T-helper 17 cell (primary cell): ENCODE measurements at places on chromosomes 3 and 15.

- DNase-seq = no peak
Observed at GRCh38 chr3:41682996-41683395, 278.9 kb downstream of the ULK4 start.

- no peak for DNase-seq
Observed at GRCh38 chr3:127356381-127356780, 68.5 kb upstream of the PRR20G start.

- no peak for DNase-seq
Observed at GRCh38 chr3:16907243-16907642, 22.5 kb downstream of the PLCL2 start.

DNA sequence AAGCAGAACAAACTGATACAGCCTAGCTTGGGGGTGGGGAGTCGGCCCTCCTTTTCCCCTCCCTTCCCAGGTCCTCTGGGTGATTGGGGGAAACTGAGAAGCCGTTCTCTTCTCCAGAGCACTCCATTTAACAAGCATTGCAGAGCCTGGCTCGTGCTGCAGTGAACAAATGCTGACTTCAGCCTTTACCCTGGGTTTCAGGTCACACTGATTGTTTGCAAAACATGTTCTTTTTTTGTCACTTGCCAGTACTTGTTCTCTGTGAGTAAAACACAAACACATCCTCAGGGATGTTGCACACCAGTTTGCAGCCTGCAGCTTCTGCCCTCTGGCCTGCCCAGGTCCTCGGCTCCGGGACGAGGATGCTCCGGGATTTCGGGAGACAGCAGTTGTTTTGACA is 132.8 kb downstream of the PGPEP1L start:
- no peak for DNase-seq

DNA sequence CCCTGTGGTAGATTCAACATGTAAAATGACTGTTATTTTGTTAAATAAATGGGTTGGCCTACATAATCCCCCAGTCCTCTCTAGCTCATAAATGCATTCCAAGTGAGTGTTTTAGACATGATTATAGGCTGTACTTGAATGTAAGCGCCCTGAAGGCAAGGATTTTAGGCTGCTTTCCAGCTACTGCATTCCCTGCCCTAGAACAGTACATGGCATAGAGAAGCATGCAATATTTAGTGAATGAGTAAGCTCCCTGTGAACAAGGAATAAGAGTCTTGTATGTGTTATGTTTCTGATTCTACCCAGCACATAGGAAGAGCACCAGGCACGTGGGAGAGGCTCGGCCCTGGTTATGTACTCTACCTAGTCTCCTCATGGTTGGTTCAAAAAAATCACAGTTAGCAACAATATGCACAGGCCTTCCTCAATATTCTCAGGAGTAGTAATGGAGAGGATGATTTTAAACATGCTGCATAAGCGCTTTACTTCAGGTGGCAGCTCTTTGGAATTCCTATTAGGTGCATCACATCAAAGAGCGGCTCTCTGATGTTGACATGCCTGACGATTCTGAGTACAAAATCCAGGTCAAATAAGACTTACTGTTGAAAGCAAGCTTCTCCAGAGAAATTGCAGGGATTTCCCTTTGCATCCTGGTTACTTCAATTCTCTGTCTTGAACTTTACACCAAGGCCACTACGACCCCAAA is 456.6 kb downstream of the MAGI1 start:
- no peak for DNase-seq

DNA sequence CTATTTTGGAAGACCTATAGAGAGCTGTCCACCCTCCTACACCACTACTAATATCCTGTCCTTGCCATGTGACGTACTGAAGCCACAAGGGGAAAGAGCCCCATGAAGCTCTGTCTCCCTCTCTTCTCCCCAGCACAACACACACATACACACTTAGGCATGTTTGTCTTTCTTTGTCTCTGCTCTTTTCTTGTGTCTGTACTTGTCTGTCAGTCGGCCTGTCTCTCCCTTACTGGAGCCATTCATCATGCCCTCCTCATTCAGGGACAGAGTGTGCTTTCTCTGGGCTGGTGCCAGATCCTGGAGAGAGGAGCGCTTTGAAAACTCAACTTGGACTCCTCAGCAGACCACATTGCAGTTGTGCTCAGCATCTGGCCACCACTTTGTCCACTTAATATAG is 47.6 kb downstream of the PSMD6 start:
- DNase-seq = no peak

- DNase-seq = no peak
Observed at GRCh38 chr15:66129586-66129985, 124.0 kb downstream of the MEGF11 start.

- no peak for DNase-seq
Observed at GRCh38 chr3:2937055-2937454, 173.1 kb downstream of the IL5RA start.

- DNase-seq = no peak
Observed at GRCh38 chr3:51977446-51978142, 2.7 kb downstream of the ABHD14A start.

DNA sequence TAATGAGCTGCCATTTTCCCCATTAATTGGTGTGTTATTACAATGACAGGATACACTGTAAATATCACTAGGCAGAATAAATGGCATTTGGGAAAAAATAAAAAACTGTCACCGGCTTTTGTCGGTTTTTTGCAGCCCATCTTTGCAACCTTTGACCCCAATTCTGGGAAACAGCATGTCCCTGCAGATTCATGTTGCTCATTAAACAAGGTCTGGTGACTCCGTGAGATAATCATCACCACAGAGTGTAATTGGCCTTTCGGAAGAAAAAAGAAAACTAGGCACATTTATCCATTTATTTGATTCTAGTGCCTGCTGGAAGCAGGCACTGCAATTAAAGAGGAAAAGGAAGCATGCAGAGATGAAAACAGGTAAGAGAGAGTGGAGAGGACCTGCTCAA is 64.5 kb downstream of the TRAT1 start:
- DNase-seq = no peak

DNA sequence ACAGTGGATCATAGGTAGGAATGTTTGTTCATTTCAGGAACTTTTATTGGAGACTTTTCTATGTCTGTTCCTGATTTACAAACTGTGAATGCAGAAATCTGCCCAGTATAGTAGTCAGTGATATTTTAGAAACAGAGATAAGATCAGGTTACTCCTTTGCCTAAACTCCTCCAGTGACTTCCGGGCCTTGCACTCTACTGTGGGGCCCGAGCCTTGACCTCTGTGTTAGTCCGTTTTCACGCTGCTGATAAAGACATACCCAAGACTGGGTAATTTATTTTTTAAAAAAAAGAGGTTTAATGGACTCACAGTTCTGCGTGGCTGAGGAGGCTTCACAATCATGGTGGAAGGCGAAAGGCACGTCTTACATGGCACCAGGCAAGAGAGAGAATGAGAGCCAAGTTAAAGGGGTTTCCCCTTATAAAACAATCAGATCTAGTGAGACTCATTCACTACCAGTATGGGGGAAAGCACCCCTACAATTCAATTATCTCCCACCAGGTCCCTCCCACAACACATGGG is 127.1 kb downstream of the DNAJB8 start:
- DNase-seq = no peak

- no peak for DNase-seq
Observed at GRCh38 chr3:8872261-8872660, 91.0 kb downstream of the RAD18 start.

DNA sequence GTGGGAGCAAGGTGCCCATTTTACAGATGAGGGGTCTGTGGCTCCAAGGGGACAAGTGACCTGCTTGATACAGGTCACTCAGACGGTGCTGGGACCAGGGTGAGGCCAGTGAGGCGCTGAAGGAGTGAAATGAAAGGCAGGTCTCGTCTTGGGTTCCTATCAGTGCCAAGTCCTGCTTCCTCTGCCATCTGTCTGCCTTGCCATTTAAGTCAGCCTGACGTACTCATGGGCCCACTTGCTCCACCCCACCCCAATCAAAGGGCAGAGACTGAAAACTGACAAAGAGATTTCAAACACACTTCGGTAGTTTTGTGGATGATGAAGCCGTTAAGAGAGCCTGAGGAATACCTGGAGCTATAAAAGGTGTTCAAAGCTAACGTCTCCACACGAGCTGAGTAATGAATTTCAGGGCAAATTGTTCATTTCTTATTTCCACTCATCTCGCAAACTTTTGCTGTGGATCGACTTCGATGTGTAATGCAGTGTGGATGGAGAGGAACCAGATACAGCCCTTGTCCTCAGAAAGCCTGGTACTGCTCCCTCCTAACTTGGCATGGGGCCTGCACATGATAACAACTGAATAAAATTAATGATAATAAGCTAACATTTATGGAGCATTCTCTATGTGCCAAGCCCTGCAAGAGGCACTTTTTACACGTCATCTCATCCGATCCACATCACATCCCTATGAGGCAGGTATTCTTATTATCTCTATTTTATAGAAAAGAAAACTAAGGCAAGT is 36.6 kb downstream of the ATP2B2 start:
- no peak for DNase-seq

GRCh38 chr3:159988617-159989271 is at the start of gene IL12A:
TSS of gene IL12A (plus strand) at chr3:159988835.
- peak; percentile 71 for DNase-seq

GRCh38 chr3:129288446-129288845 is 9.8 kb downstream of the HMCES start:
- DNase-seq = no peak

- DNase-seq = no peak
Observed at GRCh38 chr3:121491683-121492320, 54.0 kb downstream of the POLQ start.

DNA sequence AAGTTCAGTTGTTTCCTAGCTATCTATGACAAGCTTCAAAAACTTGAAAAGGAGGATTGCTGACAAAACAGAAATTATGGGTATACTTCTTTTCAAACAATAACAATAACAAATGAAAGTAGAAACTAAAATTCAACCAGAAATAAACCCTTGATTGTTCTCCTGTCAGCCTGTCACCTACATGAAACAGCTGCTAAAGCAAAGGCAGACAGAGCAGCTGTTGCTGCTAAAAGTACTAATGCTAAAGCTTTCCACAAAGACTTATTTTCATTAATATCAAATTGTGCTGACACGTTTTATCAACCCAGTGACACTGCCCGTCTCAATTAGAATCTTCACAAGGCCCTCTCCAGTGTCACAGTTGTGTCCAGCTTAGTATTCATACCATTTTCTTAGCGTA is 533.2 kb upstream of the GBE1 start:
- no peak for DNase-seq

DNA sequence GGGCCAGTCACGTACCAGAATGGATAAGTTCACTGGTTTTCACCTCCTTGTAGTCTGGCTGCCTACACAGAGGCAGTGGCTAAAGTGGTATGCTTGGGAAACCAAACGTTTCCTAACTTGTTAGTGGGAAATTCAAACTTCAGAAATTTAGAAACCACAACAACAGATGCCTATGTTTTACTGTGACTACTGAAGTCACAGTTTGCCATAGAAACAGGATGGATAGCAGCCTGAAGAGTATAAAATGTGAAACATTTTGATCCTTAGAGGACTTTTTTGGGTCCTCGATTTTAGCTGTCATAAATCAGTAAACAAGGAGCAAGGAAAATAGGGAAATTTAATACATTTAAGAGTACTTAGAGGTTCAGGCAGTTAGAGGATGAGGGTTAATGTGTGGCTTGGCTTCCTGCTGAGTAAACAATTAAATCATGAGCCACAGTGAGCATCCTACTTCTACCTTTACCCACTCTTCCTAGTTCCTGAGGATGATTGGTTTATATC is 48.6 kb downstream of the CMSS1 start:
- DNase-seq = no peak

DNA sequence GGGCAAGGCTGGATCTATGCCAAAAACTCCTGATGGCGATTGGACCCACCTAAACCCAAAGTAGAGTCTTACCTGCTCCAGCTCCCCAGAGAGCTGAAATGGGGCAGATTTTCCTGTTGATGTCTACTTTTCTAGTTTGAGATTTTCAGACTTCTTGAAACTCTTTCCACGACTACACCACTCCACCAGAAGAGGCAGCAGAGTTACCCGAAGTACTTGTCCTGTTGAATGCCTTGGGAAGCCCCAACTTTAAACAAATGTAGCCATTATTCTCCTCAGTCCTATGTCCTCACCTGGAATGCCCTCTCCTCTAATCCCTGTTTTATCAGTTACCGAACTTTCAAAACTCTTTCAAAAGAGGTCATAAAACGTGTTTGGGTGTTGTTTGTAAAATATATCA is 843.8 kb downstream of the VGLL3 start:
- no peak for DNase-seq

- no peak for DNase-seq
Observed at GRCh38 chr3:170982733-170983132, 43.8 kb downstream of the SLC2A2 start.

DNA sequence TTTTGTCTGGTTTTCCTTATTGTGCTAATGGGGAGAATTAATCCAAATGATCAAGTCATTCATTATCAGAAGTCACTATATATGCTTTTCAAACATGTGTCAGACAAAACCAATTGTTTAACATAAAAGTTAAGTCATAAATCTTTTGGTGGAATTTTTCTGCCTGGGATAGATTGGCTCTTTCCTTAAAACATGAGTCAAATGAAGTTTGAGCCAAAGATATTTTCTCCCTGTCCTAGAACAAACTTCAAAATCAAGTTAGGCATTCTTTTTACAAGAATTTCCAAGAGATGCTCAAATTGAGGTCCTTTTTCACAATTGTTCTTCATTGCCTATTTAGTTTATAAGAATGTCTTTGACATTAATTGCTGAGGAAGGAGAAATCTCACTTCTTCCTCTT is 138.3 kb downstream of the UACA start:
- no peak for DNase-seq

DNA sequence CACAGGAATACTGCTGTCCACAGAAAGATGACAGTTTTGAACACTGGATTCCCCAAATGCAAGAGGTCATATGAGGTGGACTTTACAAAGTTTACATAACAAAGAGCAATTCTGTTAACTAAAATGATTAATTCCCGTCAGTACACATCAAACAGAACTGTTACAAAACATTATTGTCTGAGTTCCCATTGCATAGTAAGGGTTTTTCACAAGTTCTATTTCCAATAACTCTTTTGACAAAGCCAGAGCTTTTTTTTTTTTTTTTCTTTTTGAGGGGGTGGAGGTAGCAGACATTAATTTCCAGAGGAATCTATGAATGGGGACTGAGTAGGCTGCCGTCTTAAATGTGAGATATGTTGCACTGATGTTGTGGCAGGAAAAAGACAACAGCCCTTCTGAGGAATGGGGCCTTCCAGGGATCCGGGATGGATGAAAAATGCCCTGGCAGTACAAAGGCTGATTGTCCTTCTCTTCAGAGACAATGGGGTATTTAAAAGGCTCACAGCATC is 178.1 kb upstream of the KBTBD8 start:
- DNase-seq = no peak

- no peak for DNase-seq
Observed at GRCh38 chr15:46735115-46735514, 982.2 kb upstream of the SEMA6D start.

GRCh38 chr3:48660800-48661400 is 1.8 kb downstream of the CELSR3 start:
- no peak for DNase-seq

DNA sequence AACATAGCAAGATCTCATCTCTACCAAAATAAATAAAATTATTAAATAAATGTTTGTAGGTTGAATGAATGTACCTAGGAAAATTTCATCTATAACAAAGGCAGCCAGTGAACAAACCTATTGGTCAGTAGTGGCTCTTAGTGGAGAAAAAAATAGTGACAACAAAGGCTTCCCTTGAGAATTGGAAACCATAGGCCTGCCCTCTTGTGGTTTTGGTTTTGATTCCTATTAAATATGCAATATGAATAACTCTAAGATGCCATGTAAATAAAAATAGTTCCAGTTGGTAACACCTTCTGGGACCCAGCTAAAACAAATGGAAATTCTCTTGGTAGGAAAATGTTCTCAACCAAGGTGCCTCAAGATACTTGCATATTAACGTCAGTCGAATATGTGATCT is 145.7 kb upstream of the BFSP2 start:
- no peak for DNase-seq
